Colonic mucosa (tissue), 4 donors: ENCODE measurements at places on chromosomes 4 and X. TPM values are rescaled to one million over a fixed set of nuclear protein-coding genes. Genes with fewer than 3 reads are reported as not detected.

DNA sequence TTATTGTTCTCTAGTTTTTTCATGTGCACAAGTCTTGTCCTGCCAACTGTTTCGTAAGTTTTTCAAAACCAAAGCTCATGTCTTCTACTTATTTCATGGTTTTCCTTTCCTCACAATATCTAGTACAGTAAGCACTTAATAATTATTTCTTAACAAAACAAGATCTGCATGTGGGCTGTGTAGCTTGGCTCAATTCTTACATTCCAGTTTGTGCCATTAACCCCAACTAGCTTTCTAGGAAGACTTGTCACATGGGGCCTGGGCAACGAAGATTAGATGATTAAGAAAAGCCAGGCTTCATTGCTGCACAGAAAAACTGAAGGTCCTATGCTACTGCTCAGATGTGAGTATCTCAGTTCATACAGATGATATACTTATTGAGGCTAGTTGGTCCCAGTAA, 155.3 kb upstream of the TEX13A start:
- DNase-seq: no peak

Gene SSX4
- not detected for total RNA-seq

- DNase-seq: no peak
These were observed 301.9 kb downstream of the TLL1 start for GRCh38 chr4:166174717-166175490.

- DNase-seq: no peak
These were observed 113.6 kb downstream of the MID1 start for GRCh38 chrX:10506781-10507180.

- no peak for DNase-seq
These were observed 294.7 kb upstream of the CT83 start for GRCh38 chrX:116757491-116757890.

DNA sequence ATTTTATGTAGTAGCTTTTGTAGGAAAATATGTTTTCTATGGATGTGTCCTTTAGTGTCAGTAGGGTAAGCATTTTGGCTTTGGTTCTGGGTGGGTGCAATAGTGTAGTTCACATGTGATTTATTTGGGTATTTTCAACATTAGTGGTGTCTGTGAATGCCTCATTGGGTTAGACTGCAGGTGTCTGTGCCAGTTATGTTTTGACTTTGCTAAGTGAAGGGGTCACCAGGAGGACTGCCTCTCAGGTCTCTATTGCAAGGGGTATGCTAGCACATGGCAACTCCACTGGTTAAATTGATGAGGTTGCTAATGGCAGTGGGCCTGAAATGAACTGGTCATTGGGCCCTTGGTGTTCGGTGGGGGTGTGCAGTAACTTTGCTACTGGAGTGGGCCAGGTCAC, 467.1 kb downstream of the NAF1 start:
- no peak for DNase-seq

- DNase-seq: peak; percentile 24
These were observed 32.6 kb upstream of the FAM241A start for GRCh38 chr4:112112590-112113170.

DNA sequence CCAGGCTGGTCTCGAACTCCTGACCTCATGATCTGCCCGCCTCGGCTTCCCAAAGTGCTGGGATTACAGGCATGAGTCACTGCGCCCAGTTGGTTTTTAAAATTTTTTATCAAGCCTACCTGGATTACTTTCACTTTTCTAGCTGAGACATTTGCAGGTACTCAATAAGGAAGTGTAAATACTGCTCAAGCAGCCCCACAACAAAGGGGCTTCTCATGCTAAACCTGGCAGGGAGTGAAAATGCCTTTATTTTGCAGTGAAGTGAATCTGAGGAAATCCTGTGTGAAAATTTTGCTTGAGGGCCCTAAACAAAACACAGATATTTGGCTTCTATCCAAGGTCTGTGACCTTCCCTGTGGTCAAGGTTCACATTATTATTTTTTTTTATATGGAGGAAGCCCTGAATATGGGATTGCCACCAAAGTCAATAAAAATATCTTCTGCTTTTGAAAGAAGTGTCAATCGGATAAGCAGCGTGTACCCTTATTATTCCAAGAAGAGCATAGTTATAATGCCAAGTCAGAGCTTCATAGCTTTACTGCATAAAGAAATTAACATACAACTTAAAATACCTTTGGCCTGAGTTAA, 481.0 kb downstream of the SH2D1A start:
- no peak for DNase-seq
